GM04504 (cell line): ENCODE measurements at places on chromosomes 11 and 22.
A peak's percentile ranks its signal among the peaks of the same experiment; 100 is the strongest.

GRCh38 chr11:110311783-110312579 is 15.6 kb upstream of the RDX start:
- DNase-seq, result no peak

DNA sequence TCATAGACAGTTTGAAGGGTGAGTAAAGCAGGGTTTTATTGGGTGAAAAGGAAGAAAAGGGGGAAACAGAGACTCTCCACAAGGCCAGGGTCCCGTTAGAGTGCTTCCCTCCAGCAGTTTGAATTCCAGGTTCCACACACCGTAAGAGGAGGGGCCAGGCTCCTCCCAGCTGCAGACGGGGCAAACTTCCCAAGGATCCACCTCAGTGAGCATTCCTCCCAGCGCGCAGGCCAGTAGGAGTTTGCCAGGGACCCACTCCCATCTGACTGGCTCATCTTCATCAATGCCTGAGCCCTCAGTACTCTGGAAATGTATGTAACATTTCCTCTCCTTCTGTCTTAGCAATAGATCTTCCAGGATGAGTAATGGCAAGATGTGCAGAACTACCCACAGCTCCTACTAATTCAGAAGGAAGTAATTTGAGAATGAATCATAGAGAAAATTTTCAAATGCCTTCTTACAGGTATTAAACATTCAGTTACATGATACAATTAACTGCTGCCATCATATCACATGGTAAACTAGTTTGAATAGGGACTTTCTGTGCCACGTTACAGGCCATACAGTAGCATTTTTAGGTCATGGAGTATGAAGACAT is 34.0 kb upstream of the TRPC6 start:
- DNase-seq, result no peak

- no peak for DNase-seq
These were observed 15.5 kb downstream of the CLMP start for GRCh38 chr11:123179586-123179985.

GRCh38 chr11:112042161-112042960 is 17.2 kb downstream of the DLAT start:
- peak; percentile 12 for DNase-seq

DNA sequence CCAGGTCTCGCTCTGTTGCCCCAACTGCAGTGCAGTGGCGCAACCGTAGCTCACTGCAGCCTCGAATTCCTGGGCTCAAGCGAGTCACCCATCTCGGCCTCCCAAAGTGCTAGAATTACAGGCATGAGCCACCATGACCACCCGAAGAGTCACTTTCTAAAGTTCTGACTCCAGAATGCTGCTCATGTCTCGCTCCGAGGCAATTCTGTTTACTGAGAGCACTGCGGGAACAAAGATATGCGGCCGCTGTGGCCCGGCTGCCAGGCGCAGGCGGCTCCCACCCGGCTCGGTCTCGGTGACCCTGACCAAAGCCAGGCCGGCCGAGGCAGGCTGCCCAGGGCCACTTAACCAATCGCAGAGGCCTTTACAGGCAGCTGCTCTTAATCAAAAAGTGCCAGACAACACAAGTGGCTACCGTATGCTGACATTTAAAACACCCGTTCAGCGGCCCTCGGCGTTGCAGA is 78.7 kb downstream of the PHF21B start:
- DNase-seq, result peak; percentile 4

GRCh38 chr11:17403980-17404759 is 15.7 kb upstream of the KCNJ11 start:
- no peak for DNase-seq

DNA sequence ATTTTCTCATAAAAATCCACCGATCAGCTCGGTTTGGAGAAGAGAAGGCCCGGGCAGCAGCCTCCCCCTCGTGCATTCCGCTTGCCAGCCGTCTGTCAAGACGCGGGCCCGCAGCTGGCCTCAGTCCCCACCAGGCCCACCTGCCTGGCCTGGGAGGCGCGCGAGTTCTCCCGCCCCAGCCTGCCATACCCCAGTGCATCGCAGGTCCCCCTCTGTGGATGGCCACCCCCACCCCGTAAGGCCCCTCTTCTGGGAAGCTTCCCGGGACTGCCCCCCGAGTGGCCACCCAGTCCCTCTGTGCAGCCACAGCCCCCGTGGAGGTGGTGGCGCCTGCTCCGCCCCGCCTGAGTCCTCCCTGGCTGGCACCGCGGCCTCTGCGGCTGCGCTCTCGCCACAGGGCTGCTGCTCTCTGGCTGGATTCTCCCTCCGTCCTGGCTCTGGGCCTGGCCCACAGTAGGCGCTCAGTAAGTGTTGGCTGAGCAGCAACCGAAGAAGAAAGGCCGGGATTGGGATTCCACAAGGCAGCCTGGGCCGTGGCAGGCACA is 74.0 kb upstream of the TCF20 start:
- no peak for DNase-seq

DNA sequence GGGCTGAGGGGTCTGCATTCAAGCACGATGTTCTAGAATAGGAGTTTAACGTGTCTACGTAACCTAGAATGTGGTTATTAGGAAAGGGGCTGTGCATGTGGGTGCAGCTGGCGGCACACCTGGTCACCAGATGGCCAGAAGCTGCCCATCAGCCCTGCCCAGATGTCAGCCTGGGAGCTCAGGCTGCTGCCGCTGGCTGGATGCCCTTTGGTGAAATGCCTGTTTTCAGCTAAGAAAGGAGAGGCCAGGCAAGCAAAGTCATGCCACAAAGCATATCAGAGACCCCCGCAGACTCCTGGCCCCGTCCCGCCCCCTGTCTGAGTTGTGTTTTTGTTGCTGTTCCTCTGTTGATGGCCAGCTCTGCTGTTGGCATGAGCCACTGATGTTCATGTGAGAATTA is 11.3 kb upstream of the ADORA2A start:
- no peak for DNase-seq

GRCh38 chr11:10746871-10747270 is 4.2 kb upstream of the CTR9 start:
- no peak for DNase-seq

- no peak for DNase-seq
These were observed 20.0 kb downstream of the TRMU start for GRCh38 chr22:46355369-46355995.

DNA sequence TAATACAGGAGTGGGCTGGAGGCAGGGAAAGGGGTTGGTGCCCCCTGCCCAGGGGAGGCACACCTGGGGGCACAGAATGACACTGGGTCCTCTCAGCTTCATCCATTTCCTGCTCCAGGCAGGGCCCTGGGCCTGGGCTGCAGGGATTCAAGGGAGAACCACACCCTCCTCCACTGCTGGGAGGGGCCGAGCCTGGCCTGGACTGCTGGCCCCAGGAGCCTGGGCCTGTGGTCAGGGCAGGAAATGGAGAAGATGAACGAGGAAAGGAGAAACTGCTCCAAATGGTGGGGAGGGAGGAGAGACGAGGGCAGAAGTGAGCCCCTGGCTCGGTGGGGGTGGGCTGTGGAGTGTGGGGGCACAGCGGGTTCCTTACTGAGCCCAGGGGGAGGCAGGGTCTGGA is 38.1 kb upstream of the KCNQ1OT1 start:
- no peak for DNase-seq

DNA sequence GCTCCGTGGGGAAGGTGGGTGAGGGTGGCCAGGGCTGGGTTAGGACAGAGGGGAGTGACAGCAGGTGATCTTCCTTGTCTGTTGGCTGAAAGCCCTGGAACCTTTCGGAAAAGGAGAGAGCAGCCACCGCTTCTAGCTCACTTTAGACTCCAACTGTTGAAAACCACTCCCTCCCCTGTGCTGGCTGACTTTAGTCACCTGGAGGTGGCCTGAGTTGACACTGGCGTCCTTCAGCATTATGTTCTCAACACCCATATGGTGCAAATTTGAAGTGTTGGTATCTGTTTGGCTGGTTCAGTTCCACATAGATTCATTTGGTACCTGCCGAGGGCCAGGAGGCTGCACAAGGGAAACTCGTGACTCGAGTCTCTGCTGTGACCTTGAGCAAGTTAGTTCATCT is 28.8 kb downstream of the ZC3H7B start:
- no peak for DNase-seq

DNA sequence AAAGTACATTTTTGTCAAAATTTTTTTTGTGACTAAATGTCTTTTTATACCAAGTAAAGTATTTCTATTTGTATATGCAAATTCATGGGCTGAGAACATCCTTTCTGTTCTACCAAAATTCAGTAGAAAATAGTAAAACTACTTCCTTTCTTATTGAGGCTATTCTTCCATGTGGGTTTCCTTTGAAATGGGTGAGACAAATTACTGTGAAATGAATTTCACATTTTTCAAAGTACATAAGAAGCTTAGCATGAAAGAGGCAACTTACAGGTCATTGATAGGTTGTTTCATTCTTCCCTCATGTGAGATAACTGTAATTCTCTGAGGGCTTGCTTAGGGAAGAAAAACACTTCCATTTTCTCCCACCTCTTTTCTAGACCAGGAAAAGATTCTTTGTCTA is 1.0 kb upstream of the OR6X1 start:
- DNase-seq, result no peak

DNA sequence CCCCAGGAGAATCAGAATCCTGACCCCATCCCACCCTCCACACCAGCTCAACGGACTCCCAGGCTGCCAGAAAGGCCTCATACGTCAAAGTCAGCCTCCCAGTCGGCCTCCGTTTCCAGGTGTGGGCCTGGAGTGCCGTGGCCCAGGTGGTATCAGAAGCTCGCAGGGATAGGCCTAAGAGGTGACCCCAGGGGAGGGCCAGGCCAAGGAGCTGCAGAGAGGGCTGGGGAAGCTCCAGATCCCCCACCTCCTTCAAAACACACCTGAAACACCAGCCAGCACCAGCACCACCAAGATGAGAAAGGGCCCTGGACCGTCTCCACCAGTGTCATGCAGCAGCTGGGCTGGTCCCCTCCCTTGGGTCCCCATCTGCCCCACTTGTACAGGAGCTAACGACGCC is 20.3 kb downstream of the ASCL2 start:
- DNase-seq, result no peak

DNA sequence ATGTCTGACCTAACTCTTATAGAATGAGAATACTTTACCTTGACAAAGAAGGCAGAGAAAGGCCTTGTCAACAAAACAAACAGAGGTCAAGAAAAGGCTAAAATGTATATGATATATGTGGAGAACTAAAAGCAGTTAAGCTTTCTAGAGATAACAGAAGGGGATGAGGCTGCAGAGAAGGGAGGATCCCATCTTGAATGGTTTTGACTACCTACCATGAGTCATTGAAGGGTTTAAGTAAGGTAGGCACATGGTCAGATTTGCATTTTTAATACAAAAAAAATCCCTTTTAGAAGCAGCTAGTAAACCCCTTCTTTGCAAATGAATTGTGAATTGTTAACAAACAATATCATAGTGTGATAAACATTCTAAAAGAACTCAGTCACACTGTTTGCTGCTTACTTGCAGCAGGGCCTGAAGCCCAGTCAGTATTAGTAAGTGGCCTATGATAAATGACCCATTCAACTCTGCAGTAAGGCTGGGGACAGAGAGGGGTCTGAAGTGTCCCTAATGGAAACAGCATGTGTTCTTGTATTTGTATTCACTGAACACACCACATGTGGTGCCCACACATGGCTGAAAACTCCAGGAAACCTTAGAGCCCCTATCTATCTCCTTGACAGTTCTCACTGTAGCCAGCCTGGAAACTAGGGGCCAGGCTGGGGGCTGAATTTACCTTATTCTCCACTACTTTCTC is 328.8 kb upstream of the PITPNB start:
- DNase-seq, result no peak

DNA sequence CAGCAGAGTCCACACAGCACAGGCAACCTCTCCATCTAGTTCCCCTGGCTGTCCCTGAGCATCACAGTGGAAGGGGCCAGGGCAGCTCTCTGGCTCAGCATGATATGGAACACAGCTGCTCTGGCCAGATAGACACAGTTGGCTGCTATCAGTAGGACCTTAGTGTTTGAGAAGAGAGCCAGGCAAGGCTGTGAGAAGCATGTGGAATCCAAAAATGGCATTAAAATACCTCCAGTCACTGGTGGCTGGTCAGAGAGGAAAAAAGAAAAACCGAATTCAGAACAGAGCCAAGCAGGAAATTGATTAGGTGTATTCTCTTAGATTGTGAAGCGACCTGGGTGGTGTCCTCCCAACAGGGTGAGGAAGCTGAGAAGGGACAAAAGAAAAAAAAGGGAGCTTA is 27.9 kb downstream of the SERPINH1 start:
- DNase-seq, result no peak

DNA sequence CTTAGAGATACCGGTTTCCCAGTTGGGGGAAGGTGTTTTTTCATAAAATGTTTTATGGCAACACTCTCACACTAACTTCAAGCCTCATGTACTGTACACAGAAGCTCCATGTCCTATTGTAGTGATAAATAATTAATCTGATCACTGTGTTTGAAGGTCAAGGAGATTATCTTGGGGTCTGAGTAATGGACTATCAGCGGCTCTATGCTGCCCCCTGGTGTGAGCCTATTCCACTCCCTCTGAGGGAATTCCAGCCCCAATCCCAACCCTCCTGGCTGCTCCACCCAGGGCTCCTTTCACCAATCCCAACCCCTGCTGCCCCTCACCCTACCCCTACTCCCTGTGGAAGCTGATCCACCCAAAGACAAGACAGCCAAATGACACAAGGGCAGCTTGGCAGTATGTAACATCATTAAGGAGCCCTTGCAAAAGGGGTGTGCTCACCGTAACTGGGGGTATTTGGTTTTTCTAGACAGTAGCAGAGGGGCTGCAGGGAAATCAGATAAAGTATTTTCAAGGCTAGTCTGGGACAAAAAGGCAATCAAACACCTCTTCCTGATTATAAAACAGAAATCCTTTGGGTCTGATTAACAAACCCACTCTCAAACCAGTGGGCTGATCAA is 22.3 kb downstream of the HPS4 start:
- no peak for DNase-seq

DNA sequence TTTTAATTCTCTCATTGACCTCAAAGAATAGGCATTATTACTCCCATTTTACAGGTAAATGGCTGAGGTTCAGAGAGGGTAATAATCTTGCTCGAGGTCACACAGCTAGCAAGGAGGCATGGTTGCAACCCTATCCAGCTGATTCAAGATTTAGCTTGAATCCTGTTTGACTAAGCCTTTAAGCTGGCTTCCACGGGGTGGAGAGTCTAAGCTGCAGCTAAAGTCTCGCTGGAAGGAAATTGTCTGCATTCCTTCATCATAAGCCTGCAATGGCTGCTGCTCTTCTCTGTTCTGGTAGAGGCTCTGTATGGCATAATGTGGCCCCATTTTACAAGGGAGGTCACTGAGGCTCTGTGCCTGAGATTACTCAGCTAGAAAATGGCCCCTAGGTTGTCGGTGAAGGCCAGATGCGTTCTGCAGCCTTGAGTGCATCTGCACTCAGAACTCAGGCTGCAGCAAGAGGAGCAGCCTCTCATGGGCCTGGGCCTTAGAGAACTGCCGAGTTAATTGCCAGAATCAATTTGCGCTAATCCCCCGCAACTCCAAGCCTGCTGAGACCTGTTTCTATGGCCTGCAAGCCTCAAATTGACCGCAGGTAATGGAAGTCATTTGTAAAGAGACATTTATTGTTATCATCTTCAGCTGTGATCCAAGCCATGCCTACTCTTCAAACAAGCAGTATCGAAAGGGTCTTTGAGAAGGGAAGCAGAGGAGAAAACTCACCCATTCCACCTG is 44.1 kb upstream of the SEZ6L start:
- no peak for DNase-seq
